ENCODE measurements at places on chromosomes 13 and 19.
A peak's percentile ranks its signal among the peaks of the same experiment; 100 is the strongest.

DNA sequence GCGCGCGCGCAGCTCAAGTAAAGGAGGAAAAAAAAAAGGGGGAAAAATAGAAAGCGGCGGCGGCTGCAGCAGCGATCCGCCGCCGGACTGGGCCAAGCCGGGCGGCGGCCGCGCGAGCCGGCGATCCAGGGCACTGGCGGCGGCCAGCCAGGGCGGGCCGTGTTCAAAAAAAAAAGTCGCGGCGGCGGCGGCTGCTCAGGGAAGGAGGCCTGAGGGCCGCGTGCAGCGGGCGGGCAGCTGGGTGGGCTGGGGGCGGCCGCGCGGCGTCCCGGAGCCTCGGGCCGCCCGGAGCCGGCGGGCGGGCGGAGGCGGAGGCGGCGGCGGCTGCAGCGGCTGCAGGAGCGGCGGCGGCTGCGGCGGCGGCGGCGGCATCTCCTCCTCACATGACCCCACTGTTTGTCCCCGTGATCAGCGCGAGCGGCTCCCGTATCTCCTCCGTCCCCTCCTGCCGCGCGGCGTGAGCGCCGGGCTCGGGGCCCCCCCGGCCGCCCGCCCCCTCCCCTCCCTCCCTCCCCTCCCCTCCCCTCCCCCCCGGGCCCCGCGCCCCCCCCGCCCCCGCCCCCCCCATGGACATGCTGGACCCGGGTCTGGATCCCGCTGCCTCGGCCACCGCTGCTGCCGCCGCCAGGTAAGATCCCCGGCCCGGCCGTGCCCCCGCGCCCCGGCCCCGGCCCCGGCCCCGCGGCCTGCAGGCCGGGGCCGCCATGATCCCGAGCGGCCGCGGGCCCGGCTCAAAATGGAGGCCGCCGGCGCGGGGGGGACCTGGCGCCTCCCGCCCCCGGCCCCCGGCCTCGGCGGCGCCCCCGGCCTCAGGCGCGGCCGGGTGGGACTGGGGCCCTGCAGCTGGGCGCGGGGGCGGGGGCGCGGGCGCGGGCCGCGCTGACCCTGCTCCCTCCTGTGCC, at the start of gene USF2:
Gene USF2, plus strand, starts transcription at position 427 of the 902 bp plus-strand sequence. Its CDS starts 140 bp downstream, at position 567.
- DNase-seq, result peak; percentile 50

- DNase-seq, result no peak
Measured at GRCh38 chr13:24503379-24503696, 9.2 kb downstream of the PARP4 start.

DNA sequence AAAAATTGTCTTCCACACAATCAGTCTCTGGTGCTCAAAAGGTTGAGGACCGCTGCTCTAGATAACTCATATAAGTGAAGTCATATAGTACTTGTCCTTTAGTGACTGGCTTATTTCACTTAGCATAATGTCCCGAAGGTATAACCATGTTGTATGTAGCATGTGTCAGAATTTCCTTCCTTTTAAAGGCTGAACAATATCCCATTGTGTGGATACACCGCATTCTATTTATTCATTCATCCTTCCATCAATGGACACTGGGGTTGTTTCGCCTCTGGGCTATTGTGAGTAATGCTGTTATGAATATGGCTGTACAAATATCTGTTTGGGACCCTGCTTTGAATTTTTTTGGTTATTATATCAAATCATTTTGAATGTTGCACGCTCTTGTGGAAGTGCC, 4.6 kb upstream of the LYPD5 start:
- DNase-seq, result no peak

DNA sequence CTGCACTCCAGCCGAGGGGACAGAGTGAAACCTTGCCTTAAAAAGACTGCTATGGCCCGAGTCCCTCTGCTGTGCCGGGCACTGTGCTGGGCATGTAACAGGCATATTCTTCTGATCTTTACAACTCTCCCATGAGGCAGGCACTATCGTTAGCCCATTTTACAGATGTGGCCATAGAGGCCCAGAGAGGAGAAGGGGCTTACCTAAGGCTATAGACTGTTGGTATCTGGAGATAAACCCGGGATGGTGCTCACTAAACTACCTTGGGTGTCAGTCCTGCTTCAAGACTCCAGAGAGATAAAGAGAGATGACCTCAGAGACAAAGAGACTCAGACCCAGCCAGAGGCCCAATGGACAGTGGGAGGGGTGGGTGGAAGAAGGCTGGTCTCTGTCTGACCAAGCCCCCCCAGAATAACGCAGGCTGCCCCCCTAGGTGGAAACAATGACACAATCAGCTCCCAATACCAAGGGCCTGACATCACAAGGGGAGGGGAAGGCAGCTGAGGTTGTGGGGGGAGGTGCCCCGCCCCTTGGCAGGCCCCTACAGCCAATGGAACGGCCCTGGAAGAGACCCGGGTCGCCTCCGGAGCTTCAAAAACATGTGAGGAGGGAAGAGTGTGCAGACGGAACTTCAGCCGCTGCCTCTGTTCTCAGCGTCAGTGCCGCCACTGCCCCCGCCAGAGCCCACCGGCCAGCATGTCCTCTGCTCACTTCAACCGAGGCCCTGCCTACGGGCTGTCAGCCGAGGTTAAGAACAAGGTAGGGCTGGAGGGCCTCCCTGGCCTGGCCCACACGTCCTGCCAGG, at the start of gene CNN1:
Gene CNN1, plus strand, starts transcription at position 620 of the 805 bp plus-strand sequence. Its CDS starts 77 bp downstream, at position 697.
- no peak for DNase-seq

- DNase-seq, result no peak
Measured at GRCh38 chr13:24131749-24132148, 28.8 kb upstream of the SPATA13 start.

GRCh38 chr13:48576448-48577010, 43.6 kb upstream of the RCBTB2 start:
- DNase-seq, result peak; percentile 0

GRCh38 chr19:42176990-42177685, 40.3 kb downstream of the DEDD2 start:
- DNase-seq, result peak; percentile 95

GRCh38 chr19:2385053-2385721, 25.1 kb downstream of the TMPRSS9 start:
- DNase-seq, result peak; percentile 43

- DNase-seq, result no peak
Measured at GRCh38 chr19:49809160-49809940, 3.7 kb downstream of the FUZ start.

GRCh38 chr19:18612051-18612771, 459 bp upstream of the TMEM59L start:
- peak; percentile 38 for DNase-seq

DNA sequence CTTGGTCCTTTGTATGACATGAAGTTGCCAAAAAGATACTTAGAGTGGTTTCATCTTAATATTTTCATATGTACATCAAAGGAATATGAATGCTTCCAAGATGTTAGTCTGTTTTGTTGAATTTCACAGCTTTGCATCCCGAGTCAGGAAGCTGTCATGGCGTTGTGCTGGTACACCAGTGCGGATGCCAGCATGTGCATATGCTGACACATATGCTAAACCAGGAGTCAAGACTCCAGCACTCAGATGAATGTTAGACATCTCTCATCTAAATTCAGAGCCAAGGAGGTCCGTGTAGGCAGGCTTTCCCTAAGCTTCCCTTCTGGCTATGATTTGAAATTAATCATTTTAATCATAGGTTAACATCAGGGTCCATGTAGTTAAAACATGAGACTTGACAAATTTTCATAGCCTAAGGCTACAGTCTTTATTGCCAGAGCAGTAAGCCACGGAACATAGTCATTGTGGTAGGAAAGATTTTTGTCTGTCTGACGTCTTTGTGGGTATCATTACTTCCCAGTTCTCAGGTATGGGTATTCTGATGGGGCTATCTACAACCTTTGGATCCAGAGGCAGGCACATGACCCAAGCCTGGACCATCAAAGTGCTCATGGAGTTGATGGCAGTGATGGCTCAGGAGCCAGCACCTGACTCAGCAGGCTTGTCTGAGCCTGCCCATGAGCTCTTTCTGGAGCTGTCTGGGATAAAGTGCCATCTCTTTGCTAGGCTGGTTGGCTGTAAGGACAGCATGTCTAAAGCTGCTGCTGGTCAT, 246.1 kb downstream of the KCNRG start:
- no peak for DNase-seq

DNA sequence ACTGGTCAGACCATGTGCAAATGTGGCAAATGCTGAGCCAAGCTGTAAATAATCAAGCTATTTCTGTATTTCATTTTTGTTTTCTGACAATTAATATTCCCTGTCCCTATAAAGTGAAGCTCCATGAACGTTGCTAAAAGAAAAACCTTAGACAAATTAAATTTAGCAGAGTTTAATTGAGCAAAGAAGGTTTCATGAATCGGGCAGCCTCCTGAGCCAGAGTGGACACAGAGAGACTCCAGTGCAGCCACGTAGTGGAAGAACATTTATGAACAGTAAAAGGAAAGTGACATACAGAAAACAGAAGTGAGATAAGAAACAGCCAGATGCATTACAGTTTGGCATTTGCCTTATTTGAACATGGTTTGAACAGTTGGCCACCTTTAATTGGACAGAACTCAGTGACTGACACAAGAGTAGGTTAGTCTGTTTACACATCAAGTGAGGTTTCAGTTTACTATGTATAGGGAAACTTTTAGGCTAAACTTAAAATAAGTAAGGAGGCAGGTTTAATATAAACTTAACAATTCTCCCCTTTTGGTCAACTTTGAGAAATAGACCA, 69.7 kb downstream of the UFM1 start:
- no peak for DNase-seq

DNA sequence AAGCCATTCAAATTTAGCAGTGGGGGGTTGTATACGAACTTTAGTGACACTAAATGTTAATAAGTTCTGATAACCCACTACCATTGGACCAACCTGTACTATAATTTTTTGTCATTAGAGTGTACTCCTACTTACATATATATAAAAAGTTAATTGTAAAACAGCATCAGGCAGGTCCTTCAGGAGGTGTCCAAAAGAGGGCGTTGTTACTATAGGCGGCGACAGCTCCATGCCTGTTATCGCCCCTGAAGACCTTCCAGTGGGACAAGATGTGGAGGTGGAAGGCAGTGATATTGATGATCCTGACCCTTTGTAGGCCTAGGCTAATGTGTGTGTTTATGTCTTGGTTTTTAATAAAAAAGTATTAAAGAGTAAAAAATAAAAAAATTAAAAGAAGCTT, 27.5 kb downstream of the SPRYD7 start:
- DNase-seq, result no peak

GRCh38 chr13:77537289-77537919, 1.9 kb downstream of the SCEL start:
- DNase-seq, result no peak

DNA sequence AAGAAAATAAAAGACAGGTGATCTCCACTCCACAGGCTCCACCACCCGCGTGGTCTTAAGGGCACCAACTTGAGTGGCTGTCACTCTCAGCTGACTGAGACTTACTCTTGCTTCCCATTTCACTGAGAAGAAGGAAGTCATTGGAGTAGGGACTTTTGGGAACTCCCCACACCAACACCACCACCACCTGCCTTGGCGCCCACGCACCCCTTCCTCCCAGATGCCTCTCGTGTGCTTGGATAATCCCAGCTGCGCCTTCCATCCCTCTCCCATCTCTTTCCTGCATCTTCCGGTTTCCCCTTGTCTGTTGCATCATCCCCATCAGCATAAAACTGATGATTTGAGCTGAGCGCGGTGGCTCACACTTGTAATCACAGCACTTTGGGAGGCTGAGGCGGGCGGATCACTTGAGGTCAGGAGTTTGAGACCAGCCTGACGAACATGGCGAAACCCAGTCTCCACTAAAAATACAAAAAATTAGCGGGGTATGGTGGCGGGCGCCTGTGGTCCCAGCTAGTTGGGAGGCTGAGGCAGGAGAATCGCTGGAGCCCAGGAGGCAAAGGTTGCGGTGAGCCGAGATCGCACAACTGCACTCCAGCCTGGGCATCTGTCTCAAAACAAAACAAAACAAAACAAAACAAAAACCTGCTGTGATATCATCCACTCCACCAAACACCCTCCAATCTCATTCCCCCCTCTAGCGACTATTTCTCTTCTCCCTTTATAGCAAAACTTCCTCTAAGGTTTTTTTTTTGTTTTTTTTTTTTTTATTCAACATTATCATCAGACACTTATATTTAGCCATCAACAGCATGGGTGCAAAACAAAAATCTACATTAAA, 25.5 kb downstream of the AP2S1 start:
- no peak for DNase-seq

DNA sequence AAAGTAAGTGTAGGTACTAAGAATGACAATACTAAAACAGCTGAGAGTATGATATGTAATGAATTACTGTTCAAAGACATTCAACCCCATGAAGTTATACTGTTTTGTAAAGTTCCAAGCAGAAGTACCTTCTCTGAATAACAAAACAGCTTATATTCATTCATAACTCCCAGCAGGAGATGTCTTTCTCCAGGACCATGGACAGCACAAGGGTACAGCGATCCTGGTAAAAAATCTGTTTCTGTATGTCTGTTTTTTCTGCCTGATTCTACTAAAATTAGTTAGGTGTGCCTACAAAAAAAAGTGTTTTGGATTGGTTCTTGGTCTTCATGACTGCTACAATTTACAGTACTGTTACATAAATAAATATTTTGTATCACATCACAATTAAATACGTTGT, 172.5 kb upstream of the SLITRK5 start:
- no peak for DNase-seq

DNA sequence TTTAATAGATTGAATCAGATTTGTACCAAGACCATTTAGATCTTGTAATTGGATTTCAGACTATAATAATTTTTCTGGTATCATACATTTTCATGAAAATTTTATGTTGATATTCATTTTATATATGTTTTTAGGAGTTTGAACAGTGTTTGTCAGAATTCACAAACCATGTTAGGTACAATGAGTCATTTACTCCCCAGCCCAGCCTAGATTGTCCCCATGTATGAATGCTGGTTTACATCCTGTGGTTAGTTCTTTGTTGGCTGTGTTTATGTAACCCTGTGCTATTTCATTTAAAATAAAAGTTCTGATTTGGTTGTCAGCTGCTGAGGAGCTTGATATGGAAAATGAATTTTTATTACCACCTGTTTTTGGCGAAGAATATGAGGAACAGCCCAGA, 96.7 kb downstream of the GJA3 start:
- DNase-seq, result no peak

- no peak for DNase-seq
Measured at GRCh38 chr19:48498595-48499311, 12.9 kb downstream of the LMTK3 start.

DNA sequence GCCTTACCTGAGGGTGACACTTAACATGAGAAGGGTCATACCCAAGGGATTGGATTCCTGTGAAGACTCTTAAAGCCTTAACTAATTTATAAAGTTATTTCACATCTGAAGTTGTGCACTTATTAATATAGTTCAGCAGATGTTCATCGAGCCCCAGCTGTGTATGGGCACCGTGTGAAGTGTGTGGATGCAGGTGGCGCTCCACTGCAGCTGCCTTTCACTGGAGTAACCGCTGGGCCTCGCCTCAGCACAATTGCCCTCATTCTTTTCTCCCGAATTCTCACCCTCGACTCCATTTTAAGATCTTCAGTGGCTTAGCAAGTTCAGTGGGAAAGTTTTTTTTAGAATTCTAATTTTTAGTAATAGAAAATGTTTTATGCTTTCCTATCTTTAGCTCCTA, 66.2 kb downstream of the DPY19L3 start:
- DNase-seq, result no peak
